ENCODE measurements at places on chromosomes 2 and 18.

DNA sequence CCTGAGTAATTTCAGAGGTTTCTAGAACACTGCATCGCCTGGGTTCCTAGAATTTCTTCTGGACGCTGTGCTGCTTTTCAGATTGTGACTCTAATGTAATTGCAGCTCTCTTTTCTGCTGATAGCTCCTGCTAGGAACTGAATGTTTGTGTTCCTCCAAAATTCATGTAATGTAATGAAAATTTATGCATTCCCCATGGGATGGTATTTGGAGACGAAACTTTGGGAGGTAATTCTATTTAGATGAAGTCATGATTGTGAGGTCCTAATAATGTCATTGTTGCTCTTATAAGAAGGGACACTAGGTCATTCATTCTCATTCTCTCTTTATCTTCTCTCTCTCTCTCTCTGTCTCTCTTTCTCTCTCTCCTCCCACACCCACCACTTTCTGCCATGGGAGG lies 223.9 kb upstream of the DOK6 start:
- DNase-seq = no peak

GRCh38 chr2:163345795-163346573 lies 389.8 kb downstream of the FIGN start:
- no peak for DNase-seq

DNA sequence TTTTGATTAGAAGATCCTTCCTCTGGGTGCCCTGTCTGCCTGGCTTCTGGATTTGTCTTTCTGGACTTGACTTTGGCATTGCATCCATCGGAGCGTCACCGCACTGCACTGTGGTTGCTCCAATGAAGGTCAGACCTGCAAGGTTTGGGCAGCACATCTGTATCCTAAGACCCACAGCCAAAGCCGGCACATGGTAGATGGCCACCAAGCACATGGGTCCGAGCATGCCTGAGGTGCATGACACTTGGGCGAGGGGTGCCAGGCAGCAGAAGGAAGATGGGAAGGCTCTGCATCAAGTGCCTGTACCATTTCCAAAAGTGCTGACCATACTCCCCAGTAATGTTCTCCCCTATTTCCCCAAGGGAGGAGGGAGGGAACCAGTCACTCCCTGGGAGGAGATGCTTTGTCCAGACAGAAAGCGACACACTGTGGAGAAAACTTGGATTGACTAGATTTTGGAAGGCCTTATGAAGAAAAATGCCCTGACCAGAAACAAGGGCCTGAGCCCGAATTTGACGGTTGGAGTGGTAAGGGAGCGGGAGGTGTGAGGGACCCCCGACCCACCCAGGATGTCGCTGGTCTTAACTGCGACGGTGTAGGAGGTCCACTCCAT lies 149.9 kb downstream of the LOXHD1 start:
- DNase-seq = no peak

GRCh38 chr18:11052800-11053199 lies 96.6 kb downstream of the PIEZO2 start:
- no peak for DNase-seq

GRCh38 chr18:46830633-46831032 lies 73.8 kb upstream of the ST8SIA5 start:
- no peak for DNase-seq

DNA sequence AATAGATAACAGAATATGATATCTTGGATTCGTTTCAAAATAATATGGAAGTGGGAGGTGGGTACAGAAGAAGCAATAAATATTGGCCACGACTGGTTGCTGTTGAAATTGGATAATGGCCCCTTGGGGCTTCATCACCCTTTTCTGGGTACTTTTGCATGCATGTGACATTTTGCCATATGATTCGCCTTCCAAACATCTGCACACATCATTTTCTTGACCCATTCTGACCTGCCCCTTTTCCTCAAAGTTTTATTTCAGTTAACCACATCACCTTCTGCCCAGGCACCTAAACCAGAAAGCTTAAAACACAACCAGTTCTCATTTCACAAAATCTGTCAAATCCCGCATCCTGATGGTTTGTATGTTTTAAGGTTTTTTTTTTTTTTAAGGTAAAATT lies 116.7 kb upstream of the AGAP1 start:
- DNase-seq = no peak

DNA sequence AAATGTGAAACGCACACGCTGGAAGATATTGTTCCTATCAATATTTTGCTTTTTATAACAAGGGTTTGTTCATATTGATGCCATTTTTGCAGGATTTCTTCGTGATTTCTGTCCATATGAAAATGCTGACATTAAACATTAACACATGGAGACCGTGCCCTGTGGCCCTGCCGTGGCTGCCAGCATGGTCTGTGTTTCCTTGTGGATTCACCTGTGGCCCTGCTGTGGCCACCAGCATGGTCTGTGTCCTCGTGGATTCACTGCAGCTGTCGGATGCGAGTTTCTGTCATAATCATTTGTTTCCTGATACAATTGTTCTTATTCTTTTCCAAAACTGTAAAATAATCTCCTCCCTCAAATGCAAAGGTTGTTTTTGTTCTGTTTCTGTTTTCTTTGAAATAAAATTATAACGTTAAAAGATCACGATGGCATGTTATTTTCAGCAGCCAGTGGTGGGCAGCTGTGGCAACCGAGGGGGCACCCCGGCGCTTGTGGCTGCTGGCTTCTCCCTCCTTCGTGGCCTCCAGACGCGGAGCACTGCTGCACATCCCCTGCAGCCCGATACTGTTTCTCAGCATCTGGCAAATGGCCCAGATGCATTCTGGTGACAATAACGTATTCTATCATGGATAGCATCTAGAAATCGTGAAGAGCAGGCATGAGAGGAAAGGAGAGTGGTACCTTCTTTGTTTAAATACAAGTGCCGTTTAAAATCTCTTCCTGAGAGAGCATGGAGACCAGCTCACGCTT lies 143.5 kb downstream of the PTGR3 start:
- DNase-seq = no peak

- DNase-seq = no peak
These were observed 524 bp upstream of the KLHL14 start for GRCh38 chr18:32773382-32773712.

GRCh38 chr2:132837769-132838168 lies 167.8 kb upstream of the LYPD1 start:
- DNase-seq = no peak

DNA sequence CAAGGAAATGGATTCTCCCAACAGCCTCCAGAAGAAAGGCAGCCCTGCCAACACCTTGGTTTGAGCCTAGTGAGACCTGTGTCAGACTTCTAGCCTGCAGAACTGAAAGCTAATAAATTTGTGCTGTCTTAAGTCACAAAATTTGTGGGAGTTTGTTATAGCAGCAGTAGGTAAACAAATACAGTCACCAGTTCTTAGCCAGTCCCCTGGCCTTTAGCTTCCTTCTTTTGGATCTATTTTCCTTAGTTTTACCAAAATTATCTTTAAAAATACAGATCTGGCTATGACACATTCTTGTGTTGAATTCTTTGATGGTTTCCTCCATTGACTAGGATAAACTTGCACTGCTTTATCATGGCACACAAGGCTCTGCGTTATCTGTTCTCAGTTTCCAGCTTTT lies 697.9 kb upstream of the FANCL start:
- DNase-seq = no peak

- DNase-seq = no peak
These were observed 26.3 kb upstream of the CRIM1 start for GRCh38 chr2:36329251-36329650.

- DNase-seq = no peak
These were observed 16.3 kb downstream of the POLR2D start for GRCh38 chr2:127841466-127842178.

DNA sequence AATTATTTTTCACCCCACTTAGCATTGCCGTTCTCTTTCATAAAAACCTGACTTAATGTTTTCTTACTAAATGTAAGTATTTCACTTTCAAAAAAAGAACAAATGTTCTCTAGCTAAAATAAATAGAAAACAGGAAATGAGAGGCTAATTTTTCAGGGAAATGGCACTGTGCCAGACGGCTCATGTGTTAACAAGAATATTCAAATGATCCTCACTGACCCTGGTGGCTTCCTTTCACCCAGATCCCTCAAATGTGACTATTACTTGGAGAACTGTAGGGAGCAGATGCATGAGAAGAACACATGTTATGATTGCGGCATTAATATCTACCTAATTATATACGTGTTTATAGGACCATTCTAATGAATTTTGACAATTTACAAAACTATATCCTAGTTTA lies 827.7 kb downstream of the SOCS6 start:
- DNase-seq = no peak
